ENCODE measurements at places on chromosomes 6 and 20. TPM values are rescaled to one million over a fixed set of nuclear protein-coding genes. Genes with fewer than 3 reads are reported as not detected.

Gene FILIP1
- polyA plus RNA-seq: 20.1 TPM

Gene ENPP5
- 2.9 TPM for polyA plus RNA-seq

Gene PGC
- polyA plus RNA-seq: not detected

Gene PSMB8
- polyA plus RNA-seq: 14.2 TPM

Gene C20orf144
- polyA plus RNA-seq: not detected

Gene DUSP22
- polyA plus RNA-seq: 58.0 TPM

Gene MAFB
- 4.7 TPM for polyA plus RNA-seq
